ENCODE measurements at places on chromosomes 1 and 21.

DNA sequence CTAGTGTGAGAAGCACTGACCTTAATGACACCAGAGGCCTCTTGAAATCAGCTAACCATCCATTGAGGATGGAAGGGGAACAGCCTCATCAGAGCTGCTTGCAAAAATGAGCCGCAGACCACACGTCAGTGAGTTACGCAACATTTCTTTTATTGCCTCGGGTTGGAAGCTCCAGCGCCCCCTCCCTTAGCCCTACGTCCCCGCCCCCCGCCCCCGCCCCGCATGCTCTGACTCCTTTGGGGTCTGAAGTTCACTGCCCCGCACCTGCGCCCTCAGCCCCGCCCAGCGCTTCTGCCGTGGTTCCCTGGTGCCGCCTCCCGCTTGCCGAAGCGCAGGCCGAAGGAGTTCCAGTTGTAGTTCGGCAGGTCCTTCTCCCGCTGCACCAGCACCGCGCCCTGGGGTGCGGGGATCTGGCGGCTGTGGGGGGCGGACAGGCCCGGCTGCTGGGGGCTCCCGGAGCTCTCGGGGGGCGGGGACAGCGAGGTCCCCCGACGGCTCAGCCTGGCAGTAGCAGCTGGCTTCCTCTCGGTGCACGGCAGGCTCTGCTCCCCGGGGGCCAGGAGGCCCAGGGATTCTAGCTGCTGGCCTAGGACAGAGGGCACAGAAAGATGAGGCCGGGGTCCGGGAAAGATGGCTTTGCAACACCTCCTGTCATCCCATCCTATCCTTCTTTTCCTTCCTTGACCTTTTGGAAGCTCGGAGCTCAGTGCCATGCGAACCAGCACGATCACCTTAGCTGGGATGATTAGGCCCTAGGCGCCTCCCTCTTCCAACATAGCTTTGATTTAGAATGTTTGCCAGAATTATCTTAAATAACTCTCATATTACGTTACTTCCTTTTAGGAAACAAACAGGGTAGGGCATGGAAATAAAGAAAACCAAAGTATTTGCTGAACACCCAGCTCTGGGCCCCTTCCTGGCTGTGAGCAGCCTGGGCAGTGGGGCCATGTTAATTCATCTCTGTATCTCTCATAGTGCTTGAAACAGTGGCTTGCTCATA lies 5.8 kb downstream of the KISS1 start:
- DNase-seq, result peak; percentile 84

- DNase-seq, result no peak
Observed at GRCh38 chr1:112234710-112235109, 161.3 kb upstream of the CTTNBP2NL start.

DNA sequence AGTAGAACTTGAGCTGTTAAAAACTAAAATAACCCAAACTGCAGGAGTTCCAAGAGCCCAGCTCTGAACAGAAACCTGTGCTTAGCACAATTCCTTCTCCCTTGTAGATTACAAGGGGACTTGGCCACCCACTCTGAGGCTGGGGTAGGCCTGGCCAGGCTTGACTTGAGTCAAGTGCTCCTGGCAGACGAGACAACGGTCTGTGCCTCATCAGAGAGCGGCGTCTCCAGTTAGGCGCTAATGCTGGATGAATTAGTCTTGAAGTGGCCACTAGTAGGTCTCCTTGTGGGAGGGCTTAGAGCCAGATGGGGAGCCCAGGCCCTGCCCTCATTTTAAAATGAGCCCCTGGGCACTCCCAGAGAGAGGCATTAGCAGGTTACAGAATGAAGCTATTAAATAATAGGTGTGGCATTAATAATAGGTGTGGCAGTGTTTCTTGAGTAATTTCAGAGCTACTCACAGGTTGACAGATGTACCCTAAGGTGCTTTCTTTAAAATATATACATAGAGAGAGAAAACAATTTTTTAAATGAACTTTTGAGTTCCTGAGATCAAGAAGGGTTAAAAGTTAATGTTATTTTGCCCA lies 1.1 kb downstream of the EEIG2 start:
- DNase-seq, result peak; percentile 85

DNA sequence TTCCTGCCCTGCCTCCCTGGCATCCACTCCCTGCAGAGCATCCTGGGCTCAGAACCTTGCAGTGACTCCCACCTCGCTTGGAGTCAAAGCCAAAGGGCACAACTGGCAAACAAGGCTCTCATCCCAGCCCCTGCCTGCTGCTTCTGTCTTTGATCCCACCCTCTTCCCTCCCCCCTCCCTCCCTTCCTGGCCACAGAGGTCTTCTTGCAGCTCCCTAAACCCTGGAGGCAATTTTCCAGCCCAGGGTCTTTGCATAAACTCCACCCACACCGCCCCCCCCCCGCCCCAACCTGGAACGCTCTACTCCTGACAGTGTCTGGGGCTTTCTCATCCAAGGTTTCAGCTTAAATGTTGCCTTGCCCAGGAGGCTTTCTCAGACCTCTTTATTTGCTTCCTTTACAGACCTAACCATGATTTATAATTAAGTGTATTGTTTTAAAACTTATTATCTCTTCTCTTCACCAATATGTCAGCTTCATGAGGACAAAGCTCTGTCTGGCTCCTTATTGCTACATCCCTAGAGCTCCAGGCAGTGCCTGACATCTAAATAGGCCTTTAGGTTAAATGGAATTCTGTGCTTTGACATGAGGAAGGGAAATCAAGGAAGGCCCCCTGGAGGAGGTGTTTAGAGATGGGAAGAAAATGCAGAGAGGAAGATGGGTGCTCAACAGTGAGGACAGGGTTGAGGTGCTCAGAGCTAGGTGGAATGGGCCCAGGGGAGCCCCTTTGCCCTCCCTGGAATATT lies 37.7 kb upstream of the PADI1 start:
- DNase-seq, result no peak

DNA sequence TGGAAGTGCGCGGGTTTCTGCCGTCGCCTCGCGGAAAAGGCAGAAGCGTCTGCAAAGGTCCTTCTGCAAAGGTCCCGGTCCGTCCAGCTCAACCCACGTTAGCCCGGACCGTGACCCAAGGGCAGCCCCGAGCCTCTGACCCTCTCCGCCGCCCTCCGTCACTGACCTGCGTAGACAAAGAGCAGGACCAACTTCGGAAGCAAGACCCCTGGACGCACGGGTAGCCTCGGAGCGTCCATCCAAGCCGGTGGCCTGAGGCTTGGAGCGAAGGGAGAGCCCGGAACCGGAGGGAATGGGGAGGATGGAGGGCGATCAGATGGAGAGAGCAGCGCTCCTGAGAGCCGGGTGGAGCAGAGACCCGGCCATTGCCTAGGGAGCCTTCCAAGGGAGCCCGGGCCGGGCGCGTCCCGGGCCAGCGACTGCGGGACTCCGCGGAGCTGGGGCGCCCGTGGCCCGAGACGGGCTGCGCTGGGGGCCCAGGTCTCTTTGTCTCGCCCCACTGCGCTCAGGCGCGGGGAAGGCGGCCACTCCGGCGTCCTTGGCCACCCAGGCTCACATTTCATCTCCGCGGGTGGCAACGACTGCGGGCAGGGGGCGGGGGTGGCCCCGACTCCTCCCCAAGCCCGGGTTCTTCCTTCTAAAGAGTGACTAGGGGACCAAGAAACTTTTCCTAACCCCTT lies at the start of gene CYYR1:
TSS of gene CYYR1 (minus strand) at position 585 of the 680 bp plus-strand sequence. CDS start at position 239, 346 bp downstream.
- DNase-seq, result no peak

- DNase-seq, result no peak
Observed at GRCh38 chr1:1683104-1683905, 9.3 kb downstream of the SLC35E2B start.

- no peak for DNase-seq
Observed at GRCh38 chr21:29308456-29308783, 9.7 kb downstream of the BACH1 start.

DNA sequence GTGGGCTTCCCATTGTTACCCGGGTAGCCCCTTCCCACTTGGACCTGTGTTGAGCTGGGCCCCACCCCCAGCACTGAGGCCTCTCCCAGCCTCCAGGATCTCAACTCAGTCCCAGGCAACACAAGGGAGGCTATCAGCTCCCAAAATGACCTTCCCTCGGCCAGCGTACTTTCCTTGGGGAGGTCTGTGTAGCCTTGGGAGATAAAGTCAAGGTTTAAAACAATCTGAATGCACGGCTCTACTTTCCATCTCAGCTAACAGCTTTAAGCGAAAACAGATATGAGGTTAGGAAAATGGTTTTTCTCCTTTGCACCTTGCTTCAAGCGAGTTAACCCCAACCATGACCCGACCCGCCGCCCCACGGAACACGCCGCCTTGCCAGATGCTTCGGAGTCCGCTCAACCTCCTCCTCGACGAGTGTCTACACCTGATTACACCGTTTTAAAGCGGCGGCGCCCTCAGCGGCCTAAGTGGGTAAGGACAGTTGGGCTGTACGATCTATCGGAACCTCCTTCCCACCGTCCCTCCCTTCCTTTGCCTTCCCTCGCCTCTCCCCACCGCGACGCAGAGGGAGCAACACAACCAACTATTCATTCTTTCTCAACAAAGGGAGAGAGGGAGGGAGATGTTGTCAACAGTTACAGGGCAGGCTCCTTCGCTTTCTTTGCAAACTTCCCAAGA lies 1.1 kb downstream of the BCAR3 start:
- peak; percentile 84 for DNase-seq

- peak; percentile 80 for DNase-seq
Observed at GRCh38 chr1:205430696-205431305, 8.9 kb upstream of the LEMD1 start.

DNA sequence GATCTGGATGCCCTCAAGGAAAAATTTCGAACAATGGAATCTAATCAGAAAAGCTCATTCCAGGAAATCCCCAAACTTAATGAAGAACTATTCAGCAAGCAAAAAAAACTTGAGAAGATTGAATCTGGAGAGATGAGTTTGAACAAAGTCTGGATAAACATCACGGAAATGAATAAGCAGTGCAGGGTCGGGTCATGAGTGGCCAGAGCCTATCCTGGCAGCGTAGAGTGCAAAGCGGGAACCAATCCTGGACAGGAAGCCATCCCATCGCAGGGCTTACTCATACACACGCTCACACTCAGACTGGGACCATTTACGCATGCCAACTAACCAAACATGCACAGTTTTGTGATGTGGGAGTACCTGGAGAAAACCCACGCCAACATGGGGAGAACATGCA lies 43.1 kb downstream of the ZMYM1 start:
- no peak for DNase-seq

- DNase-seq, result no peak
Observed at GRCh38 chr1:179124873-179125272, 43.0 kb downstream of the TOR3A start.

- DNase-seq, result no peak
Observed at GRCh38 chr1:76659171-76659940, 207.9 kb upstream of the ST6GALNAC5 start.

DNA sequence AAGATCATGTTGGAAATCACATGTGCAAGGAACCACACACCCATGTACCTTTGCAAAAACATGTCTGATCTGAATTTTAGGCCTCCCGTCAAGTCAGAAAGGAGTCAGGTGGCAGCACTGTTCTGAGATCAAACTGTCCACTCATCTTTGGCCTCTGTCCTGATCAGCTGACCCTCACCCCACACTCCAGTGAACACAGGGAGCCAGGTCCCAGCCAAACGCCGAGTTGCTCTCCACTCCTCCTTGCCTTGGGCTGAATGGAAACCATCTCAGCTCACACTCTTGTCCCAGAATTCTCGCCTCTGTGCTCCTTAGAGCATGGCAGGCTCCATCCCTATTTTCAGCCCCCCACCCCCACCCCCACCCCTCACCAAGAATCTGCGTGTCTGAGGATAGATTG lies 4.6 kb upstream of the RNF186 start:
- DNase-seq, result no peak

GRCh38 chr1:172670791-172671190 lies 11.9 kb downstream of the FASLG start:
- no peak for DNase-seq

DNA sequence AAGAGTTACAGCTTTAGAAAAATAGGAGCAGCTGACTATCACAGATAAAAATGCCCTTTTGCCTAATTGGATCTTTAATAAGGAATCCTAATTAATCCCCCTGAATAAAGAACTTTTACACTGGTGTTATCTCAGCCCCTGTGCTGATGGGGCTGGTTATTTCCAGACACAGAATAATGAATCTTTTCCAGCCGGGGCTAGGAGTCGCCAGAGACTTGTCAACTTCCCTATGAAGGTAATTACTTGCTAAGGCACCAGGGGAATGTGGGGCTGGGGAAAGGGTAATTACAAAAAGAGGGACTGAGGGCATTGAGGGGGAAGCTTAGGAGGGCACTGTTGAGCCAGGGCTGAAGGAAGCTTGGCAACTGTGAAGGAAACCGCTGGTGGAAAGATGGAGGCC lies 34.5 kb downstream of the HMGB4 start:
- DNase-seq, result no peak

- no peak for DNase-seq
Observed at GRCh38 chr1:100972185-100972584, 53.4 kb downstream of the DPH5 start.

- DNase-seq, result no peak
Observed at GRCh38 chr1:31335007-31335406, 37.9 kb downstream of the FABP3 start.

DNA sequence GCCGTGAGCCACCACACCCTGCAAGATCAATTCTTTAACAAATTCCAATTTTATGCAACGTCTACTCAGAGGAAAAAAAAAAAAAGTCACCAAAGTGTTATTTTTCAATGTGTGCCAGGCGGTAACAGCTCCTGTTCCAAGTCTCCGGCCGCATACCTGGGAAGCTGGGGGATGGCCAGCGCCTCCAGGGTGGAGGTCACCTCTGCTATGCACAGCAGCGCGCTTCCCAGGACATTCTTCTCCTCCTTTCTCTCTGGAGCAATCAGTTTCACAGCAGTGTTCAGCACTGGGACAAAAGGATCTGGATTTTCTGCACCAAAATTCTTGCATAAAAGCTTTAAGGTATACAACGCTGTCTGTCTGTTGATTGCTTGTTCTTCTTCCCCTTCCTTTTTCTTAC lies 34.3 kb downstream of the LGALS8 start:
- no peak for DNase-seq

GRCh38 chr1:175192630-175193526 lies at the start of gene KIAA0040:
KIAA0040 (minus strand) TSS chr1:175192776; CDS start chr1:175161013, 31,763 bp downstream.
- DNase-seq, result peak; percentile 86

DNA sequence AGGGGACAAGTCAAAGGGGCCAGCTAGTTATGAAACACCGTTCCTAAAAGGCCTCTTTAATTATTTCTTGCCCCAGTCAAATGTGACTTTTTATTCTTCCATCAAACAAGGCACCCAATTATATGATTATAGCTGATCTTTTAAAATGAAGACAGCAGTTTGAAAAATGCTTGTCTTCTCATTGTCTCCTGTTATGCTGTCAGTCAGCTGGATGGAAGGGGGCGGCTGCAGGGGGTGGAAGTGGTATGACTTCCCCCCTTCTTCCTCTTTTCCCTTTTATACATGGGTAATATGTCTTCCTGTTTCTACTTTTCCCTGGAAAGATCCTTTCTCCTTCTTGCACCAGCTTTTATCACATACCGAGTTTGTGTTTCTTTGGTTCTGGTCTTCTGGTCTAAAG lies 25.8 kb upstream of the KCNA10 start:
- DNase-seq, result no peak

GRCh38 chr1:178417858-178418257 lies 78.9 kb downstream of the CLEC20A start:
- DNase-seq, result no peak

GRCh38 chr1:246695136-246695535 lies 29.1 kb upstream of the SCCPDH start:
- no peak for DNase-seq
